Activated CD4-positive, alpha-beta T cell treated with anti-CD3 and anti-CD28 coated beads, Interleukin-10, Interleukin-2, amounts not matched to agents 100 ng/mL and 50 ng/mL, durations not matched to agents 16 hours and 8 hours (primary cell): ENCODE measurements at places on chromosomes 16 and 17.

DNA sequence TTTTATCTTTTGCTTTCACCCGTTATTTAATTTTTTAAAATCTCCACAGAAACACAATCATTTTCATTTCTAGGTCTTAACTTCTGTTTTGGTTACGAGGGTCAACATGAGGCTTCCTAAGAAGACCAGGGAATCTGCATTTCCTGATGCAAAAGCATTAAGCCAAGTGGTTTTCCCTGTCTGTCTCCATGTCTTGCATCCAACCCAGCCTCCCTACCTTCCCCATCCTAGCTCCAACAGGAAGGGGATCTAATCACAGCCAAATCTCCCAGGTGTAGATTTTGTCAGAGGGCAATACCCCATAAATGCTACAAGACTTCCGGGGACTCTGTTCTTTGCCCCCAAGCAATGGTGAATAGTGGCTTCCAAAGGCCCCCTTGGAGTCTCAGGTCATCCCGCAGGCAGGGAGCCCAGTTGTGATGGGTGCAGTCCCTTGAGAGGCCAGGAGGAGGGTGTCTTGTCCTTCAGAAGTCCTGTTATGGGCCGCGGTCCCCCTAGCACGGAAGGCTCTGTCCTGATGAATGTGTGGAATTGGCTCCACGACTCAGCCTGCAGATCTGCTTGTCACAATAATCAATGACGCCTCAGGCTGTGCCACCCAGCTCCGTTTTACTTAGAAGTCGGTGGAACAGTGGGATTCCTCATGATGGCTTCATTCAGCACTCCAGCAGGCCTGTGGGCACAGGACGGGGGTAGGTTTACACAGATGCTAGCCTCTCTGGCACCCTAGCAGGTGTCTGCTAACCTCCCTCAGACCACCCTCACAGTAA is 141.1 kb downstream of the RGS9 start:
- peak; percentile 11 for DNase-seq

GRCh38 chr17:9139695-9140094 is 118.4 kb downstream of the NTN1 start:
- DNase-seq, result no peak

GRCh38 chr17:64658931-64659330 is 3.2 kb downstream of the SMURF2 start:
- DNase-seq, result no peak

GRCh38 chr17:67385122-67385988 is 8.3 kb downstream of the PITPNC1 start:
- no peak for DNase-seq

GRCh38 chr17:78408476-78409050 is 30.1 kb downstream of the PGS1 start:
- DNase-seq, result no peak

GRCh38 chr16:29811896-29812665 is at the start of gene PRRT2:
Gene PRRT2 (plus strand): TSS chr16:29812193. CDS start chr16:29813055, 862 bp downstream.
- peak; percentile 62 for DNase-seq

DNA sequence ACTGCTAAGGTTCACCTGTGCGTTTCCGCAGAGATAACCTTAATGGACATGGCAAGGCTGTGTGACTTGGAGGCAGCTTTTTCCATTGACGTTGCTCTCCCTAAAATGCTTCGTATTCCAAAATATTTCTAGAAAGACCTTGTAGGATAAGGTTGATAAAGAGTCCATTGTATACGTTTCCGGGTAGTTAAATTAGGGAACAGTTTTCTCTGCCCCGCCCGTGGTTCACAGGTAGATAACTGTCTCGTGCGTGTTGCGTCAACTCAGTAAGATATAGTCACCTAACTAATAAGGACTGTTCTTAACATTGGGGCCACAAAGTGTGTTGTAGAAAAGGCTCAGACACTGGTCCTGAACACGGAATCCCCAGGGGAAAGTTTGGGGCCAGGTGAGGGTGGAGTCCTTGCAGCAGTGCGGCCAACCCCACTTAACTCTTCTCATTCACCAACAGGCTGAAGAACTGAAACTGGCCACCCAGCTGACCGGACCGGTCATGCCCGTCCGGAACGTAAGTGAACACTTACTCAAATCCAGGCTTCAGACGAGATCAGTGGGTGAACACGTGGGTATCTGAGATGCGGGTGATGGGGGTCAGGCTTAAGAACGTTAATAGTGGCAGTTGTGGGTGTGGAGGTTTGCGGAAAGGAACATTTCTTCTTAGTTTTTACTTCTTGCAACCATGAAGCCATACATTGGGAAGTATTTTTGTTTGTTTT is 1.6 kb downstream of the RPL13 start:
- DNase-seq, result peak; percentile 30

GRCh38 chr17:31869797-31870568 is 10.9 kb upstream of the COPRS start:
- no peak for DNase-seq

DNA sequence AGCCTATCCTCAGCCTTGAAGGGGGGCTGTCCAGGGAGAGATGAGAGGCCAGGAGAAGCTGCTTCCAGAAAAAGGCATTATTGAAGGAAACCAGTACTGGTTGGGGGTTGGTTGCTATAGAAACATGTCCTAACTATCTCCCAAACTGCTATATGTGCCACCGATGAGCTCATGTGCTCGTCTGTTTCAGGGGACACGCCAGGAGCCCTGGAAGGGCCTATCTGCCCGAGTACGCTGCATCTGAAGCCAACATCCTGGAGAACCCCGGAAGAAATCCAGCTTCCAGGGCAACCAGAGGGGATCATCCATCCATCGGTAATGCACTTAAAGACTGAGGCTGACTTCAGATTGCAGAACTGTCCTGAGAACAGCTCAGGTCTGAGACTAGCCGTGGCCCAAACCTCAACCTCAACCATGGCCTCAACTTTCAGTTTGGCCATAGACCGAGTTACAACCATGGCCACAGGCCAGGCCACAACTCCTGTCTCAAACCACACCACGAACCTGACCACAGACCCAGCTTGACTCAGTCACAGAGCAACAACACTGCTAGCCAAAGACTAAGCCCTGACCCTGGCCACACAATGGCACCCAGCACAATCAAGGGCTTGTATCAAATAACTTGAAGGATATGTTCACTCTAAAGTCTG is 10.2 kb downstream of the PITPNM3 start:
- peak; percentile 11 for DNase-seq

DNA sequence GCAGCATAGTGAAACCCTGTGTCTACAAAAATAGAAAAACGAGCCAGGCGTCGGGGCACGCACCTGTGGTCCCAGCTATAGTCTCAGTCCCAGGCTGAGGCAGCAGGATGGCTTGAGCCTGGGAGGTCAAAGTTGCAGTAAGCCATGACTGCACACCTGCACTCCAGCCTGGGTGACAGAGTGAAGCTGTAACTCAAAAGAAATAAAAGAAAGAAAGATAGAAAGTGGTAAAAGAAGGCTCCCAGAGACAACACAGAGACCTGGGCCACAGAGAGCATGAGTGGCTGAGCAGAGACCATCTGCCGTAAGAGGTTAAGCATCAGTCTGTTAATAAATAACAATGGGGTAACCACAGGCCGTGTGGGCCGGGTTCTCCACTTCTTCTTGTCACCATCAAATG is 15.3 kb upstream of the HEXD start:
- DNase-seq, result no peak

- DNase-seq, result no peak
These were observed 66.8 kb downstream of the RGS9 start for GRCh38 chr17:65204001-65204400.

DNA sequence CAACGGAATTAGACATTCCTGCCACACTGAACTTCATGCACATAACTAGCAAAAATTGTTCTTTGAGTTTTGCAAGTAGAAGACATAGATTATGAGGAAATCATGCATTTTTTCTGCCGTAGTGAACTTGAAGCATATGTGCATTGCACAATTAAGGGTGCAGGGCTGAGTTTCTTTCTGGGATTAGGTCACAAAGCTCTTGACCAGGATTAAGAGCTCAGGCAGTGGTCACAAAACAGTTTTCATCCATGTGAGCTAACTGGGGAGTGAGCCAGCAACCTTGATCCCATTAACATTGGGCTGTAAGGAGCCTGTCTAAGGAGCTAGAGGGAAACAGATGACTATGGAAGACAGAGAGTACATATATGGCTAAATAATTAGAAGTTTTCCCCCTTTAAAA is 143.7 kb downstream of the PMP22 start:
- no peak for DNase-seq

GRCh38 chr16:22034503-22034902 is 26.6 kb downstream of the MOSMO start:
- DNase-seq, result no peak

DNA sequence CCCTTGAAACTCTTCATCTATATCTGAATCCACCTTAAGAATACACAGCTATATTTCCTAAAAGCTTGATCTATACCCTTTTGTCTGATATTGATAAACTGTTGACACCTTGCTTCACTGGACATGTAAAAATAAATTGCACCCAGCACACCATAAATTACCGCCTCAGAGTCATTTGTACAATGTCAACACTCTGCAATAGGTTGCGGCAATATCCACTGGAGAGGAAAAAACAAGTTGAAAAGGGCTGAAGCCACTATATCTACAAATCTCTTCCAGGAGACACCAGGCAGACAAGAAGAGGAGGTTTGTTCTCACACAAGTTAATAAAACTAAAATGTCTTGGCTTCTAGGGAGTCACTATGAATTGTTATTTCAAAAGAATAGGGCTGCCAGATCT is 656.9 kb downstream of the CDH8 start:
- no peak for DNase-seq

DNA sequence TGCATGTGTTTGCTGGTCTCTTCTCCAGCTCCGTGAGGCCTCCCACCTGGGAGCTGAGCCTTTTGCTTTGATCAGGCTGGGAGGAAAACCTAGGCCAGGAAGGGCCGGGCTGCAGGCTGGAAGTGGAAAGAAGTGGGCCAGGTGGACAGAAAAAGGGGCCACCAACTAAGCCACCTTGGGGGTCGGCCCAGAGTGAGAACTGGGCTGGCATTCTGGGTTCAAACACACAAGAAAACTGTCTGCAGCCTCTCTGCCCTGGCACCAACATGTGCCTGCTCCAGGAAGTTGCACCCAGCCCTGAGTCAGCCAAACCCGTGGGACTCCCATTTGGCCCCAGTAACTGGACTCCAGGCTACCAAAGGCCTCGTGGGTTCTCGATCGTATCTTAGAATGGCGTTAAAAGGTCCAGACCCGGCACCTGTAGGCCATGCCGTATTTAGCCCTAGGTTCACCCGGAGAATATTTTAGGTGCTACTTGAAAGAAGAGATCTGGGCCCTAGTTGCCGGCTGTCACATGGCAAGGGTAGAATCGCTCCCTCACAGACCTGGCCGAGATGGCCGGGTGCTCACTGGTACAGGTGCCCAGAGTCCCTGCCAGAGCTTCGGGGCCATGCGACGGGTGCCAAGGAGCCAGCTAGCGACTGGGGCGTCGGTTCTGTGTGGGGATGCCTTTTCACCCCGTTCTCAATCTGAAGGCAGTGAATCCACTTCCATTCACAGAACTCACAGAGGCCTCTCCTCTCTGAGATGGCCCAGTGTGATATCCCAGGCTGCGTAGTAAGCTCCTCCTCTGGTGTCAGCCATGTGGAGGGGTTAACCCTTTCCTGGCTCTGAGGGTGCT is 236.6 kb downstream of the MRTFB start:
- no peak for DNase-seq

DNA sequence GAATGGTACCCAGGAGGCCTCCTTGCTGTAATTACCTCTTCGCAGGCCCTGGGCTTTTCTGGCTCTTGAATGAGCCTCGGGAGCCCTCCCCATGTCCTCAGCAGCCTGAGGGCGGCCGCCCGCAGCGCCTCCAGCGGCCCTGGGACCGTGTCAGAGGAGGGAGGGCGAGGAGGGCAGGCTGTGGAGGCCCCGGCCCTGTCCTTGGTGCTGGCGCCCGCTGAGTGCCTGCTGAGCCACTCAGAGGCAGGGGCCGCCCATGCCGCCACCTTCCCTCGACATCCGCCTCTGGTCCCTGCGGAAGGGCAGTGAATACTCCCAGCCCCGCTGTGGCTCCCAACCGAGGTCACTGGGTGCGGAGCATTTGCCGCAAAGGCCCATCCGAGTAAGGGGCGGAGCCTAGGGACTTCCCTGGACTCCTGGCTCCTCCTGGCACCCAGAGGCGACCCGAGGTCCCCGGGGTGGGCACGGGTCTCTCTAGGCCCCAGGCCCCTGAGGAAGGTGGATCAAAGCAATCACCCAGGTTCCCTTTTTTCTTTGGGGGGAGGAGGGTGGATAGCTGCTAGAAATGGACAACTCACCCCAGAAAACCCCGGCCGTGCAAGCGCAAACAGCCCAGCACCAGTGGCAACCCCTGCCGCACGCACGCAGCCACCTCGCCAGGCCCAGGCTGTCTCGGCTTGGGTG is 2.8 kb downstream of the RBFOX3 start:
- DNase-seq, result peak; percentile 25

- DNase-seq, result no peak
These were observed 12.7 kb downstream of the CNEP1R1 start for GRCh38 chr16:50037662-50038220.

GRCh38 chr16:81006211-81006812 is 373 bp downstream of the CMC2 start:
- DNase-seq, result peak; percentile 79

GRCh38 chr17:44901411-44901921 is 2.2 kb upstream of the EFTUD2 start:
- DNase-seq, result no peak
